Stimulated activated CD4-positive, alpha-beta T cell treated with anti-CD3 and anti-CD28 coated beads, Interleukin-2, amount 100 ng/mL, for 24 hours (primary cell): ENCODE measurements at places on chromosomes 13 and 19.
A peak's percentile ranks its signal among the peaks of the same experiment; 100 is the strongest.

GRCh38 chr19:51524666-51525264 is 6.7 kb downstream of the SIGLEC6 start:
- DNase-seq, result no peak

DNA sequence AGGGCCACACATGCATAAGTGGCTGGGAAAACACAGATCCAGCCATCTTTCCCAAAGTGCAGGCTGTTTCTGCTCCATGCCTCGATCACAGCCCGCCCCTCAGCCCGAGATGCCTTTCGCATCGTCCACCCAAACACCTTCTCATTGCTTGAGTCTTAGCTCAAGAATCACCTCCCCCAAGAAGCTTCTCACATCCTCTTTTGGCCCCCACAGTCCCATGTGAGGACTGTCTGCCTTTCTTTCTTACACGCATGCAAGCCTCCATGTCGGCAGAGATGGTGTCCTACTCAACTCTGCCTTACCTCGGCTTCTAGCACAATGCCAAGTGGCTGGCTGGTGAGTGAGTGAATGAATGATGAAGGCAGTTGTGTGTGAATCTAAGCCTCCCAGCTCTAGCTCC is 18.1 kb upstream of the GSX1 start:
- no peak for DNase-seq

DNA sequence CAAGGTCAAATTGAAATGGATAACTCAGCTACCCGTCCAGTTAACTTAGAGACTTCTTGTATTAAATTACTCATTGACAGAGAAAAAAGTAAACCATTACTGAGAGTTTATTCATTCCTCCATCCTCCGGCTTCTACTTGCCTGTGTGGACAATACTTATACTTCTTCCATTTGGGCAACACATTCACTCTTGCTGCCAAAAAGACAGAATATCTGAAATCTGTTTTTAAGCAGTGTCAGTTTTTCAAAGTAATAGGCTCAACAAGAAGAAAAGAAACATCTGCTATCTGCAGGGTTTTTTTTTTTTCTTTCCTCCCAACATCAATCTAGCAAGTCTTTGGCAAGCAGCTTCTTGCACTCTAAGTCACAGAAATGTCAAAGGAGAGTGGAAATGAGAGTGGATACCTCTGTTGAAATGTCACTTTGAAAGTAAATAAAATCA is 1142.8 kb downstream of the PCDH9 start:
- DNase-seq, result no peak

- DNase-seq, result no peak
Measured at GRCh38 chr13:94431574-94431973, 47.9 kb downstream of the DCT start.

DNA sequence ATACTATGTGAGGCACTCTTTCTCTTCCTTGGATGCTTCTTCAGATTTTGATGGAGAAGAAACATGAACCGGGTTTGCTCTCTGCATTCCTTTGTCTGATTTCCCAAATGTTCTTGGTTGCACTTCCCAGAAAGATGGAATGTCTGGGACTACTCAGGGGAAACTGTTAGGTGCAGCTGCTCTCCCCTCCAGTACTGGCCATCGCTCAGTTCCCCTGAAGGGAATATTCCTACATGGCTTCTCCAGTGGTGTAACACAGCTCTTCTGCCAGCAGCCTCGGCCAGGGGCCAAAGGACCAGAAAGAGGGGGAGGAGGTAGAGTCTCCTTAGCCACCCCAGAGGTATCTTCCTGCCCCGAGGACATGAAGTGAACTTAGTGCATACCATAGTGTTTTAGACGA is 33.5 kb upstream of the SPRY2 start:
- DNase-seq, result no peak

DNA sequence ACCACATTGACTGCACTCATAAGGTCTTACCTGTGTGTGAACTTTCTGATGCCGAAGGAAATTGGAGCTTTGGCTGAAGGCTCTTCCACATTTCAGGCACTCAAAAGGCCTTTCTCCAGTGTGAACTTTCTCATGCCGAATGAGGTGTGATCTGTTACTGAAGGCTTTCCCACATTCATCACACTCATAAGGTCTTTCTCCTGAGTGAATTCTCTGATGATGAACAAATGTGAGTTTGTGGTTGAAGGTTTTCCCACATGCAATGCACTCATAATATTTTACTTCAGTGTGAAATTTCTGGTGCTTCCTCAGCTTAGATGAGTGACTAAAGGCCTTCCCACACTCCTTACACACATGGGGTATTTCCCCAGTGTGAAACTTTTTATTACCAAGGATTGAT is 5.7 kb downstream of the ZNF132 start:
- no peak for DNase-seq

DNA sequence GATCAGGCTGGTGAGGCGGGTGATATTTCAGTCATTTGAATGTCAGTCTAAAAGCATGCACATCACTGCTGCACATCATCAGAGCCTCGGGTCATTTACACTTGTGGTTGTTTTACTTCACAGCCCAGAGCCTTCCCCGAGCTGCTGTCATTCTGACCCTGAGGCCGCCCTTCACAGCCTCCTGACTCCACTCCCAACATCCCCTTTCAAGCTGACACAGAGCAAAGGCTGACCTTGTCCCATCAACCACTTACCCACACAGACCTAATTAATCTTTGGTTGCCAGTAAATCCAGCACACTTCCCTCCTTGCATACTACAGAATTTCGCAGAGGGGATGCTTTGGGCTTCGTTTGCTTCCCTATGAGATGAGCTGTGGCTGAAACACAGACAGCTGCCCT is 528.1 kb downstream of the DIAPH3 start:
- no peak for DNase-seq

DNA sequence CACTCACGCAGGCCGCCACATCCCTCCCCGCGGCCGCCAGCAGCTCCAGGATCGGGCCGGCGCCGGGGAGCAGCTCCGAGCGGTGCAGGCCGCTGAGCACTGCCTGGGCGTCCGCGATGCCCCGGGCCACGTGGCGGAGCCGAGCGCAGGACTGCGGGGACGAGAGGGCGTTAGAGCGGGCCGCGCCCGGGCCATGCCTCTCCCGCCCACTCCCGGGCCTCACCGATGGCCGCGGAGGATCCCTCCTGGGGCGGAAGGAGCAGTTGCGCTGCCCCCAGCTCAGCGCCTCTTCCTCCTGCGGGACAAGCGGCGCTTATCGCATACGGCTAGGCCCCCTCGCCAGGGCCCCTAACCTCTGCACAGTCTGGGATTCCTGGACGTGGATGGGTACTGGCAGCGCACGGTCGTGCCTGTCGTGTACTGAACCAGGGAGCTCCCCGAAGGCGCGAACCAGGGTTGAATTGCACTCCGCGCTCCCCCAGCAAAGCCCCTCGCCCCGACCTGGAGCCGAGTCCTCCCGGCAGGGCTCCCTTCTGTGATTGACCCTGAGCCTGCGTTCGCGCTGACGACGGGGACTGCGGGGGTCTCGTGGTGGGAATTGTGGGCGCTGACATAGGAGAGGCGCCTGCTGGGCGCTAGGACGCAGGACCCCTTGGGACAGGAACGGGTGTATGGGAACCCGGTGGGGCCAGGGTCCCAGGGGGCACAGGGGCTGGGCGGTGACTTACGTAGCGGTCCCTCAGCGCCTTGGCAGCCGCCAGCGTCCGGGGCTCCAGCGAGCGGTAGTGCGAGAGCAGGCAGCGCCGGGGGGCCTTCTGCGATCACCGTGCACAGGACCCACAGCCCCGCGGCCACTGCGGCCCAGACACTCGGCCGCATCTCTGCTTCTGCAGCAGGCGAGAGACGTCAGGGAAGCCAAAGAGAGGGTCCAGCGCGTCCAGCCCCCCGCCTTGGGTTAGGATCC is 673 bp downstream of the IFNL4 start:
- peak; percentile 20 for DNase-seq

- DNase-seq, result no peak
Measured at GRCh38 chr13:19179916-19180315, 1.7 kb downstream of the TUBA3C start.

DNA sequence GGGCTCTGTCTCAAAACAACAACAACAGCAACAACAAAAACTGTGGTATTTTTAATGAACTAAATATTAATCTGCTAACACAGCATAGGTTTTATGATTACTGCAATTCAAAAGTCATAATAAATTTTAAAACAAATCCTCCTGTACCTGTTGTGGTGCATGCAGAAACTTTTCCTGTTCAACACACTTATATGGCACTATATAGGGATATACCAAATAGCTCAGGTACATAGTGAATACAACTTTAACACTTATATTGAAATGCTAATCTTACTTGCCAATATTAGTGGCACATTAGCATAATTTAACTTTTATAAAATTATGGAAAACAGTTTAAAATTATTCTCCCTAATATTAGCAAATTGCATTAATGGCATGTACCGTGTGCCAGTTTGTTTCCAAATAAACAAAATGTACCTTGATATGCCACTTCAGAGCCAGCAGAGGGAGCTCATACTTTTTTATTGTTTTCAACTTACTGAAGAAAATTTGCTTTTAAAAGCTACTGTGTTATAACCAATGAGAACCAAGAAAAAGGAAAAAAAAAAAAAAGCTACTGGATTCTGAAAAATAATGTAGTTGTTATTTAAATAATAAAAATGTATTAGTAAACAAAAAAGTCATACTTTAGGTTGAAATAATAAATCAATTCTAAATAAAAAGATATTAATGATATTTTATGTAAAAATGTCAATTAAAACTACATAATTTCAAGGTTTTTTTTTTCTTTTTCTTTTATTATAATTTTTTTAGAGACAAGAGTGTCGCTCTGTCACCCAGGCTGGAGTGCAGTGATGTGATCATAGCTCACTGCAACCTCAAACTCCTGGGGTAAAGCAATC is 18.0 kb upstream of the RBM26 start:
- DNase-seq, result no peak

- no peak for DNase-seq
Measured at GRCh38 chr19:50190439-50190891, 13.0 kb upstream of the MYH14 start.

GRCh38 chr13:109642358-109642757 is 144.0 kb downstream of the IRS2 start:
- DNase-seq, result no peak

- no peak for DNase-seq
Measured at GRCh38 chr19:11102944-11103343, 13.7 kb downstream of the LDLR start.

- DNase-seq, result no peak
Measured at GRCh38 chr19:33208371-33208895, 14.3 kb downstream of the LRP3 start.

- no peak for DNase-seq
Measured at GRCh38 chr19:5594521-5594950, 26.8 kb upstream of the TINCR start.

DNA sequence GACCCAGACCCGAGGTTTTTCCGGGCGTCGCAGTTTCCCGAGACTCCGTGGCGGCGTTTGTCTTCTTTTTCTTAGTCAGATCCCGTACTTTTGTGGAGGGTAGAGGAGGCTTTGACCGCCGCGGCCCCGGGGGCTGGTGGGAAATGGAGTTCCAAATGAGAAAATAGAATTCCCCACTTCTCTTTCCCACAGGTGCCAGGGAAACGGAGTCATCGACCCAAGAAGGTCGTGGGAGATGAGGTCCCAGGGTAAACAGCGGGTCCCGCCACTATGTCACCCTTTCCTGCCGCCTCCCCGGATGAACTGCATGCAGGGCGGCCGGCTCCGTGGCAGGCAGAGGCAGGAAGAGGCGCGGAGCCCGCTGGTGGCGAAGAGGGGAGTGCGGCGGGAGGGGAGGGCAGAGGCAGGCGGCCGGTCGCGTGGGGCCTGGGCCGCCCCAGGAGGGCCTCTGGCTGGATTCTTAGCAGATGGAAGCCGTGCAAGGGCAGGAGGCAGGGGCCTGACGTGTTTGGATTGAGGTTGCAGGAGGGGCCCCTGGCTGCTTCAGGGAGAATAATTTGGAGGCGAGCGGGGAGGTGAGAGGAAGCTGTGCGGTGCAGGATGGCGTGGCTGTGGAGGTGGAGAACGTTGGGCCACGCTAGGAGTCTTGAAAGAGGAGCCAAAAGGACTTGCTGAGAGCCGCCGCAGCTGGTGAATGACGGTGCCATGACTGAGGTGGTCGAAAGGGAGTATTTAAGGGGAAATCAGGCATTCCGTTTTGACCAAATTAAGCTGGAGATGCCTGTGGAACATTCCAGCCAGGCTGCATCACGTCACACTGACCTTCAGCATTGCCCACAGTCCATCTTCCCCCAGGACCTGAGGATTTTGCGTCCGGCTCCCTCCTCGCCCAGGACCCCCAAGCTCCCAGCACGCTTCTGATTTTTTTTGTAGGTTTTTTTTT is 11.7 kb downstream of the CYTH2 start:
- DNase-seq, result peak; percentile 64

- DNase-seq, result no peak
Measured at GRCh38 chr19:48988286-48988685, 4.8 kb downstream of the GYS1 start.

DNA sequence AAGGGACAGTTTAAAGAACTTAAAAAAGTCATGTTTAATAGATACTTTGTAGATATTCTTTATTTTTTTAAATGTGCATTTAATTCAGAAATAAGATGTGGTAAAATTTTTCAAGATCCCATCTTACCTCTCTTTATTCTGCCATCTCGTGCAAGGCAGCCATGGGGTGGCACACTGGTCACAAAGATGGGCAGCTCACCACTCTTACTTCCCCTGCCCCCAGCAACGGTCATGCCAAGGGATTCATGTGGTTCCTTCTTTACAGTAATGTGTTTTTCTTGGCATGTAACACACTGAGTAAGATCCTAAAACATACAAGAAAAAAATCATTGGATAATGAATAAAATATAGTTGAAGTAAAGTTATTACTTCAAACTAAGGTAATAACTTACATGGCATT is 64.2 kb downstream of the LNX2 start:
- DNase-seq, result no peak

- peak; percentile 74 for DNase-seq
Measured at GRCh38 chr19:35030257-35031071, at the start of gene SCN1B. SCN1B (plus strand) TSS chr19:35030470; CDS start chr19:35030821, 351 bp downstream.

DNA sequence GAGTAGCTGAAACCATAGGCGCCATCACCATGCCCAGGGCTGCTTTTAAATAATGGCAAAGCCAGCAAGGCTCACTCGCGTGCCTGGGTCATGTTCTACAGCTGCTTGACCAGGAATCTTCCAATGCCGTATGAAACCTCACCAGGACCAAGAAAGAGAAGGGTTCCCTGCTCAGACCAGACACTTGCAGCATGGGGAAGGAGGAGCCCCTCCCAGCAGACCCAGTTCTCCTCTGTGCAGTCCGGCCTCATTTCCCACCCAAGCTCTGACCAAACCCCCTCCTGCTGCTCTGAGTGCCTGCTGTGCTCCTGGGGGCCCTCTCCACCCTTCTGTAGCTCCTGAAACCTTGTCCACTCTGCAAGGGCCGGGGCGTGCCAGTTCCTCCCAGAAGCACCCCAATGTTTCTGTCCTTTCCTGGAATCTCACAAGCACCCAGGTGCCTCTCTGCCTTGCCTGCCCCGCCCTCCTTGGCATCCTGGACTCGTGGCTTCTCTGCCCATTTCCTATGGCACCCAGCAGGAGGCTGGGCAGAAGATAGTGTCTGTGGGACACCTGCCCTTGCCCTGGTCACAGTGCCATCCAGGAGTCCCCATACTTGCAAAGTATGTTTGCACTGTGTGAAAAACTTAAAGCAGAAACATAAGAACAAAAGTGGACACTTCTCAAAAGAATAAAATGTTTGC is 6.8 kb upstream of the SLC7A9 start:
- no peak for DNase-seq
